ENCODE measurements at places on chromosomes 2 and 18.
A peak's percentile ranks its signal among the peaks of the same experiment; 100 is the strongest.

GRCh38 chr2:151833984-151834383 lies 5.8 kb upstream of the ARL5A start:
- no peak for DNase-seq

DNA sequence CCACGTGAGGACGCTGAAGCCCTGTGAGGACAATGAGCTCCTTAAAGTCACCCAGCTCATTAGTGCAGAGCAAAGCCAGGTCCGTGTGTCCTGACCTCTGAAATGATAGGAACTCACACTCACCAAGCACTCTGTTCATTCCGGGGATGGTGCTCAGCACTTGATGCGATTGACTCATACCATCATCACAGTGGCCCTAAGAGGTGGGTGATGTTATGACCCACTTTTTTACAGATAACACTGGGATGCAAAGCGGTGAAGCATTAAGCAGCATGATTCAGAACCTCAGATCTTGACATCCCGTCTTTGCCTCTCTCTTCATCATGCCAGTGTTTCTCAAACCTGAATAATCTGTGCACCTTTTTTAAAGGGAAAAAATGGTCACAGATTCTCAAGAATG lies 234.8 kb downstream of the ALPK2 start:
- no peak for DNase-seq

- DNase-seq = no peak
These were observed 417.4 kb downstream of the TNS1 start for GRCh38 chr2:217585362-217585761.

- DNase-seq = no peak
These were observed 114.9 kb downstream of the ICOS start for GRCh38 chr2:204051476-204051875.

DNA sequence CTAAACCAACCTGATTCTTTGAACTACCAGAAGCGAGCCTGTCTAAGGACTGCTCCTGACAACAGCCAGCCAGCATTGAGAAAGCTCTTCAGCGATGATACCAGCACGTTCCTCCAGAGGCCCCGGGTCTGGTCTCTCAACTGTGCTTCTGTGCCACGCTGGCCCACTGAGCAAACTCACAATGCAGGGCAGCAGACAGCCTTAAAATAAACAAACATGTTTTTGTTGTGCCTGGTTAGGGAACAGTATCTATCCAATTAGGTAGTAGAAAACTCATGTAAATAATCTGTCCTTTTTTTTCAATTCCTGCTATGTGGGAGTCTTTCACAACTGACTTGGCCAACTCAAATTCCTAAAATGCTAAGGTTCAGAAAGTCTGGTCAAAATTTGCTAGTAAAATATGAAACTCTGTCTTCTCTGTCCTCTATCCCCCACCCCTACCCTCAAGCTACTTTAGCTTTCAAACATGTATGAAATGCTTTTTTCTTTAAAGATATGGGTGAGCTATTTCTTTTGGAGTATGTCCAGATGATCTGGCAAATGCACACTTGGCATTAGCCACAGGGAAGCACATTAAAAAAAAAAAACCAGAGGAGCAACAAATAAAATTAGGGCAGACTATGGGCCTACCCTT lies 21.4 kb upstream of the EML4 start:
- DNase-seq = no peak

DNA sequence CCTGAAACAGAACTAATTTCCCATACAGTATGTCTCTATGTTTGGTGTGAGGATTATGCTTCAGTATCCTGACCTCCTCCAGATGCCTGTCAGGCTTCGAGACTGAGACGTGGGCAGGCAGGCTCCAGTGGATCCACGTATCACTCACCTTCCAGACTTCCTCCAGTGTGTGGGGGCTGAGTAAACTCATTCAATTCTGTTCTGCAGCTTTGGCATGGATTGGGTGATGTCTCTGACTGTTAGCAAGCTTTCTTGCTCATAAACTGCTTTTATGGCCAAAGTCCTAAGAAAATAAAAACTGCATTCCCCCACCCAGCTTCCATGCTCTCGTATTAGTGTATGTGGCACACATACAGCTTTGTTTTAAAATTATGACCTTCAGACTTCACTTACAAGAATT lies 53.6 kb downstream of the CCDC93 start:
- DNase-seq = no peak

DNA sequence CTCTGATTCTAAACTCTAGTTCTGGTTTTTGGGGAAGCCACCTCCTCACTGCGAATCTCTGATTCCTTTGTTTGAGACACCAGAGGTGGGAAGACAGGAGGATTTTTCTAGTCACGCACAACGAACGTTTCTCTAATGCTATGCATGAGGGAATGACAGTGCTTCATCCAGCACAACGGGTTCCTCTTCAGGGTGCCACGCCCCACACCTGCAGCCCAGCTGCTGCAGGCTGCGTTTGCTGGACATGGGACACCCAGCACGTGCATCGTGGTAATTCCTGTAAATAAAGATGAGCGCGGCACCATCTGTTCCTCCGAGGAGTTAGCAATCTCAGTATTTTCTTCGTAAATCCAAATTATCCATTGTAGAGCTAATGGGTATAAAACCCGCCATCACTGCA lies 37.5 kb upstream of the TPO start:
- no peak for DNase-seq

GRCh38 chr2:175935289-175936181 lies 66.5 kb downstream of the LNPK start:
- DNase-seq = no peak

DNA sequence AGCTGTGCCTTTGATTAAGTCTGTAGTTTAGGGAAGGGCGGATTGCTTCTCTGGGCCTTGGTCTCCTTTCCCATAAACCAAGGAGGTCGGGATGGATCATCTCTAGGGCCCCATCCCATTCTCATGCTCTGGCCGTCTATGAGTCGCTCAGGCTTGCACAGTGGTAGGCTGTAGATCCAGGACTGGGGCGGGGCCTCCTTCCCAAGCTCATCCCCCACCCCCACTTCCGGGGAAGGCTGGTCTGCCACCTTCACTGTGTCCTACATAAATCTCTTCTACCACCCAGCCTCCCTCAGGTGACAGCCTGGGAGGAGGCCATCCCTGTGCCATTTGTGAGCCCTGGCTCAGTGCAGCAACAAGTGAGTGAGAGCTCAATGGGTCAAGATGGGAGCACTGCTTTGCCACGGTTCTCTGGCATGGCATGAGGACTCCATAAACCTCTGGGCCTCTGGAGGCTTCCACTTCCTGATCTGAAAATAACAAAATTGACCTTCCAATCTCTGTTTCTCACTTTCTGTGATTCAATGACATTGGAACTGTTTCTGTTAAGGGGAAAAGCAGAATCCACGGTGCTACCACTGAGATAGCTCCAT lies 68.5 kb downstream of the SUMO1 start:
- DNase-seq = no peak

DNA sequence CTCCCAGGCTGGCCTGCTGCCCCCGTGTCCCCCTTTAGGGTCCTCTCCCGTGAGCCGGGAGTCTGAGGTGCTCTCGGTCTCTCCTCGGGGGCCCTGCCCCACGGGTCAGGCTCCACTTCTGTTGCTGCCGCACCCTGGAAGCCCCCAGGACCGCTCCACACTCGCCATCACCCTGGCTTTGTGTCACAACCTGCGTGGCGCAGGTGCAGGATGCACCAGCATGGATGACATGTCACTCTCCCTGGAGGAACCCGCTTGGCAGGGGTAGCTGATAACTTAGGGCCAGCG lies 10.8 kb upstream of the ARHGEF4 start:
- DNase-seq = no peak

GRCh38 chr2:158740621-158741020 lies 54.5 kb upstream of the DAPL1 start:
- DNase-seq = no peak

GRCh38 chr2:71843391-71843850 lies 304.2 kb downstream of the CYP26B1 start:
- DNase-seq = no peak

DNA sequence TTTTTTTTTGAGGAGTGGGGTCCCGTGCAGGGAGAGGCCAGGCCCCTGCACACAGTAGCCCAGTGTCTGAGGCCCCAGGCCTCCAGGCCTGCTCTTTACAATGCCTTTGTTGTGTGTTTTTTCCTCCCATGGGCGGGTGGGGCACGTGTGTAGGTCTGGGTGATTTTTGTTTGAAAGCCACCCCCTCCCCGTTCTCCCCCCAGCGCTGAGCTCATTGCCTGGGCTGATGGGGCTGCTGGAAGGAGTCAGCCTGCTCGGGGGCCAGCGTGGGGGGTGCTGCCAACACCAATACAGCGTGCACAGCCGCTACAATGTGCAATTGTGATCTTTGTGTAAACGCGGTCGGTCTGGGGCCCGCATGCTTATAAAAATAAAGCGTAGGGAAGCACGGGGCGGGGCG lies 142.7 kb downstream of the DYSF start:
- no peak for DNase-seq

DNA sequence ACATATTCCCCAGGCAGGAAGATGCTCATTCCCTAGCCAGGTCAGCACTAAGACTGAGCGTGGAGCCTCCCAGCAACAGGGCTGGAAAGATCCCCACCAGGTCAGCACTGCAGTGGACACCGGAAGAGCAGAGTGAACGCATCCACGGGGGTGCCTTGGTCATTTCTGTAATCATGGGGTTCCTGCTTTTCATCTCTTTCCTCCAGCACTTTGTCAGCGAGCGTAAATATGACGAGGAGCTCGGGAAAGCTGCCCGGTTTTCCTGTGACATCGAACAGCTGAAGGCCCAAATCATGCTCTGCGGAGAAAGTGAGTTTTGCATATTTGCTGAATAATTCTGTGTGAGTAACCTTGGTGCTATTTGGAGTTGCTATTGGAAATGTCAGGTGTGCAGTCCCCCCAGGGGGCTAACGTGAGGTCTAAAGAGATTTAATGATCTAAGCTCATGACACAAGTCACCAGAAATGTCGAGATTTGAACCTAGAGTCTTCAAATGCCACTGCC lies 40.1 kb downstream of the KCTD18 start:
- DNase-seq = no peak

DNA sequence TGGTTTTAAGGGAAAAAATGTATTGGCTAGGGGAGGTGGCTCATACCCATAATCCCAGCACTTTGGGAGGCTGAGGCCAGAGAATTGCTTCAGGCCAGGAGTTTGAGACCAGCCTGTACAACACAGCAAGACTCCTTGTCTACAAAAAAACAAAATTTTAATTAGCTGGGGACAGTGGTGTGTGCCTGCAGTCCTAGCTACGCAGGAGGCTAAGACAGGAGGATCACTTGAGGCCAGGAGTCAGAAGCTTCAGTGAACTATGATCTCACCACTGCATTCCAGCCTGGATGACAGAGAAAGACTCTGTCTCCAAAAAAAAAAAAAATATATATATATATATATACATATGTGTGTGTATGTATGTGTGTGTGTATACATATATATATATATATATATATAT lies 18.5 kb downstream of the CCDC88A start:
- no peak for DNase-seq

DNA sequence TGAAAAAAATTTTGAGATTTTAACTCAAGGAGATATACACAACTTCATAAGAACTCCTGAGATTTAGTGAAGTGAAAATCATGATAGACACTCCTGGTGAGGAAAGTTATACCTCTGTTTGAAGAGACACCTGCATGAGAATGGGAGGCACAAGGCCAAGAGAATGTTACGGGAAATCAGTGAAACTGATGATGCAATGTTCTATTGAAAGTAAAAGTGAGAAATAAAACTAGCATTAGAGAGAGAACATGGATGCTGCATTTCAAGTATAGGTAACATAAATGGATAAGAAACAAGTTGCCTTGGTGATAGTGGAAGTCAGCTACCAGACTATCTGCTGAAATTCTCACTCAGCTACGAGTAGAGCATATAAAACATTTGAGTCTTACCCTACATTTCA lies 562.1 kb upstream of the FANCL start:
- no peak for DNase-seq

- DNase-seq = peak; percentile 98
These were observed at the start of the genes CCDC121 and GPN1 for GRCh38 chr2:27628767-27629709. Gene CCDC121 (minus strand): TSS chr2:27629012. CDS start chr2:27627799, 1,213 bp downstream. Gene GPN1 (plus strand): TSS chr2:27629050. CDS start chr2:27629059, 9 bp downstream.

DNA sequence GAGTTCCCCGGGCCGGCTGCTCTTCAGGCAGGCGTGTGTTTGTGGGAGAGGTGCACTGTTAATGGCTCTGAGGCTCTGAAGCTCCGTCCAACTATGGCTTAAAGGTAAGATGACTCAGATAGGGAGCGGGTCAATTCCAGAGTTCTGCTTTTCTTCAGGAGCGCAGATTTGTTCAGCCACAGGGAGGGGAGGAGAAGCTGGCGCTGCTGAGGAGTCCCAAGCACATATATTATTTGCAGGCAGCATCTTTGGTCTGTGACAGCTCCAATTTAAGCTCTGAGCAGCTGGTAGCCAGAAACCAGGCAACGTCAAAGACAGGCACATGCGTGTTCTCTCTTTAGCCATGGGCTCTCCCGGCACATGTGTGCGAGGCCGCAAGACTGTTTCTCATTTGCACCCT lies 229.2 kb downstream of the BCL2 start:
- peak; percentile 11 for DNase-seq

- no peak for DNase-seq
These were observed 249.1 kb upstream of the RBMS1 start for GRCh38 chr2:160742667-160743066.

GRCh38 chr2:146850746-146851145 lies 994.1 kb upstream of the ACVR2A start:
- no peak for DNase-seq

GRCh38 chr18:23703057-23703986 lies 14.1 kb downstream of the LAMA3 start:
- DNase-seq = peak; percentile 40

- DNase-seq = no peak
These were observed 407.0 kb upstream of the KCNJ3 start for GRCh38 chr2:154291511-154291910.

GRCh38 chr2:54402350-54402749 lies 53.8 kb upstream of the SPTBN1 start:
- DNase-seq = no peak

DNA sequence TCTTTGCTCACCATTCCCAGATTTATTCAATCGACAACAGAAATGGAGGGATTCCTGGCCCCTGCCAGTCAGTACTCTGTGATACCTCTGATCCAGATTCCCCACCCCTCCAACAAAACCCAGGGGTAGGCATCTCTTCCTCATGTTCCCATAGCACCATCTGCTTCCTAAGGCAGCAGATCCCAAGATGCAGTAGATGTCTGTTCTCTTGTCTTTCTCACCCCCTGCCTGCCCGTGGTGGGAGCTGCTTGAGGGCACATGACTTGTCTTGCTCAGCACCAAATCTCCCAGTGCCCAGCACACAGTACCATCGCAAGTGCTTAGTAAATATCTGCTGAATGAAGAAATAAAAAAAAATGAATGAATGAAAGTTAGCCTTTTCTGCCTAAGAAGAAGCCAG lies 98.2 kb downstream of the ZBTB7C start:
- DNase-seq = no peak

GRCh38 chr2:195610717-195611116 lies 46.3 kb upstream of the SLC39A10 start:
- DNase-seq = no peak

- DNase-seq = no peak
These were observed 107.9 kb upstream of the NDUFV2 start for GRCh38 chr18:8994603-8995002.

- no peak for DNase-seq
These were observed 12.0 kb downstream of the UGP2 start for GRCh38 chr2:63853527-63854310.

DNA sequence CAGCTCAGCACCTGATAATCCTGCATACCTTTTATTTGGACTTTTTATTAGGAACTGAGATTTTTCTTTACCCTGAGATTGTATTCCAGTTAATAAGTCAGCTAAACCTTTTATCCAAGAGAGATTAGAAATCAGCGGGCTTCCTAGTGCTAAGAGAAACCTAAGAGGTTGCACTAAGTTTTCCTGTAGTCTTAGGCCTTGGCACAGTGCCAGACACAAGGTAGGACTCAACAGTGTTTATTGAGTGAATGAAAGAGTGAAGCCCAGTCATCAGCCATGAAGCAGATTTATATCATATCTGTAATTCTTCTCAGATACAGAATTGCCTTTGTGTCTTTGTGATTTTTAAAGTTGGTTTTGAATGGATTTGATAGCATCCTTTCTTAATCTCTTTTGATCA lies 13.6 kb downstream of the OTX1 start:
- no peak for DNase-seq

Data from activated CD8-positive, alpha-beta T cell treated with anti-CD3 and anti-CD28 coated beads, Interleukin-2, amount 10 ng/mL, durations not matched to agents 7 days and 5 days (primary cell).